ENCODE measurements at places on chromosomes 1 and 21. TPM values are rescaled to one million over a fixed set of nuclear protein-coding genes. Genes with fewer than 3 reads are reported as not detected.

The KRTAP7-1 gene
- total RNA-seq = not detected

The DYNLT4 gene
- not detected for total RNA-seq

The OLIG2 gene
- not detected for total RNA-seq

The SDC3 gene
- 172 TPM for total RNA-seq

The ZNF593OS gene
- total RNA-seq = not detected

The RBM11 gene
- total RNA-seq = 0.16 TPM

The MR1 gene
- total RNA-seq = 19.3 TPM

The GLIS1 gene
- 12.6 TPM for total RNA-seq

The SLC44A3 gene
- total RNA-seq = 1.7 TPM

The NEK2 gene
- 1.6 TPM for total RNA-seq

The CATSPERE gene
- 1.2 TPM for total RNA-seq

The HCRTR1 gene
- total RNA-seq = not detected

The HUNK gene
- 1.8 TPM for total RNA-seq

The CLCA4 gene
- not detected for total RNA-seq

The TAGLN2 gene
- total RNA-seq = 172 TPM

The SLX9 gene
- 14.8 TPM for total RNA-seq

The RPL11 gene
- total RNA-seq = 311 TPM

The SERINC2 gene
- total RNA-seq = 8.5 TPM

The DCST1 gene
- total RNA-seq = not detected

The TCHHL1 gene
- total RNA-seq = not detected

The CCDC185 gene
- not detected for total RNA-seq

The CDC7 gene
- 3.9 TPM for total RNA-seq

The IL19 gene
- not detected for total RNA-seq

The C8B gene
- not detected for total RNA-seq

The AMIGO1 gene
- 3.3 TPM for total RNA-seq

The PLA2G2F gene
- not detected for total RNA-seq

The NID1 gene
- 148 TPM for total RNA-seq

The TNN gene
- not detected for total RNA-seq

The MAN1C1 gene
- 15.8 TPM for total RNA-seq

The TENT5C gene
- 0.49 TPM for total RNA-seq

The AKR7A3 gene
- 1.1 TPM for total RNA-seq

The RNU1-2 gene
- total RNA-seq = under 0.01 TPM

The AIDA gene
- 60.7 TPM for total RNA-seq

The C1orf210 gene
- total RNA-seq = not detected

The SIM2 gene
- total RNA-seq = 0.24 TPM

The TMEM54 gene
- total RNA-seq = 13.6 TPM
